ENCODE measurements at places on chromosomes 11 and 22.
A peak's percentile ranks its signal among the peaks of the same experiment; 100 is the strongest.

DNA sequence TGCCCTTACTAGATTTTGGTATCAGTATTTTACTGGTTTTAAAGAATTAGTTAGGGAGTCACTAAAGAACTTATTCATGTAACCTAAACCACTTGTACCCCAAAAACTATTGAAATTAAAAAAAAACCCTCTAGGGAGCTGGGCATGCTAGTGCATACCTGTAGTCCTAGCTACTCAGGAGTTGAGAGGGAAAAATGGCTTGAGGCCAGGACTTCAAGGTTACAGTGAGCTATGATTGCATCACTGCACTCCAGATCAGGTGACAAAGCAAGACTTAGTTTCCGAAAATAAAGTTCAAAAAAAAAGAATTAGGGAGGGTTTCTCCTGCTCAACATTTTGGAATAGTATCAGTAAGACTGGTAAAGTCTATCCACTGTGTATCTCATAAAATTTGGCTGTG is 364.4 kb upstream of the LUZP2 start:
- no peak for DNase-seq

GRCh38 chr11:119547511-119547910 is 124.5 kb upstream of the THY1 start:
- DNase-seq: no peak

- no peak for DNase-seq
Measured at GRCh38 chr11:104073950-104074705, 37.7 kb downstream of the DDI1 start.

DNA sequence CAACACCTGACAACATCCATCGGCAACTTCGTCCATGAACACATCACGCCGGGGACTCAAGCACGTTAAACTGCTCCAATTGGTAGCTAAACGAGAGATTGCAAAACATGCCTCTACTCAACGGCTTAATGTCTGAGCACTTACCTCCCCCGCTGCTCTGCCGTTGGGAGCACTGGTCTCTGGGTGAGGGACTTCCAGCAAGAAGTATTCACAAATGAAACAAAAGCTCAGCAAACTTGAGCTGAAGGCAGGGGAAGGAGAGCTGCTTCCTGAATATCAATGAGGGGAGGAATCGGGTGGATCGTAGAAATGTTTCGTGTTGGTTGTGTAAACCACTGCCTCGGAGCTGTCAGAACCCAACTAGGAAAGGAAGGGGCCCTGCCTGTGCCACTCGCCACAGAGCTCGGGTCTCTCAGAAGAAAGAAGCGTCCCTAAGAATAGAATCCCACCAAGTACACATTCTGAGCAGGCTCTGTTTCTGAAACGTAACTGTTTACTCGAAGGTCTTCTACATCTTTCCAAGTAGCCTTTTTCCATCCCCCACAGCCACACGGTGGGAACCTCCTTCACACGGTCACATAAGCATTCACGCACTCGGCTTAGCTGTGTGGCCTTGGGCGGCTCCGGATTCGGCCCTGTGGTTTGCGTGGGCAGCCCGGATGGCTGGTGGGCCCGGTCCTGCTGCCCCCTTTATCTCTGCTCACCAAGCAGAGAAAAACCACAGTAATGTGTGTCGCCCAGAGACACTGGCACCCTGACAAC is at the start of gene MLC1:
MLC1 (minus strand) TSS at position 216 of the 762 bp plus-strand sequence. CDS start 524 bp downstream, outside the sequence.
- DNase-seq: no peak

DNA sequence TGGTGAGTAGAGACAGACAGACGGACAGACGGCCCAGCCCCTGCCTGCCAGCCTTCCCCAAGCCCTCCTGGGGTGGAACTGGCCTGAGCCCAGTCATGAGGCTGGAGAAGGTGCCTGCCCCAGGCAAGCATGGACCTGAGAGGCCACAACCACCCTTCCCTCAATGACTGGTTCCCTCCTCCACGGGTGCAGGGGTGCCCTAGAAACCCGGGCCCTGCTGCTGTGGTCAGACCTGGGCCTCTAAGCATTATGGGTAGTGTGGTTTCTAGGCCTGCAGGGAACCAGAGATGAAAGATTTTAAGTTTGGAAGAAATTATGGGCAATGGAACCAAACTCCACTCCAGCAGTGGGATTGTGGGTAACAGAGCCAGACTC is 13.5 kb downstream of the RHBDD3 start:
- no peak for DNase-seq

DNA sequence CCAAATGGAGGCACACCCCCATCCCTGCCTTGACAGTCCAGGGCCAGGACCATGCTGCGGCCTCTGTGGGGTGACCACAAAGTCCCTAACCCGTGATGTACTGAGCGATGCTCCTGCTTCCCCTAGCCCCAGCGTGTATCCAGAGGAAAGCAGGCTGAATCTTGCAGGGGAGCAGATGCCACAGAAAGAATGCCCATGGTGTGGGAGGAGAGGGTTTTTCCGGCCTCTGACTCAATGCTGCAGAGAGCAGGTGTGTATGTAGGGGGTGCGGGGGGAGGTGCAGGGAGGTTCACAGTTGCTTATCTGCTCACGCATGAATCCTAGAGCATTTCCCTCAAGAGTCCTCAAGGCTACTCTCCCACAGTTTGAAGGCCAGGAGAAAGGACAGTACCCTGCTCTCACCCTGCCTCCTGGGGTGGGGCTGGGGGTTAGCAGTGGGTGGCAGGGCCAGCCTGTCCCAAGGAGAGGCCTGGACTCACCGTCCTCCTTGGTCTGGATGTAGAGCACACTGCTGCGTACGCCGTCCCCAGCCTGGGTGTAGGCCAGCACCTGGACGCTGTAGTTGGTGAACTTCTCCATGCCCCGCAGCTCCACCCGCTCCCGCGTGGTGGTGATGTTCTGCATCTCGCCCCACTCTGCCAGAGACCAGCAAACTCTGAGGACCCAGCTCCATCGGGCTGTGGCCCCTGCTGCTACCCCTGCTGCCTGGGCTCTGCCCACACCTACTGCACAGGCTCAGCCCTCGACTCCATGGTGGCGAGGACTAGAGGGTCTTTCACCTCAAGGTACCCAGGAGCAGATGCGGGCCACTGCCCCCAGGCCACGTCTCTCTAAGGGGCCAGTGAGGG is 130.8 kb downstream of the CEP164 start:
- DNase-seq: peak; percentile 6

DNA sequence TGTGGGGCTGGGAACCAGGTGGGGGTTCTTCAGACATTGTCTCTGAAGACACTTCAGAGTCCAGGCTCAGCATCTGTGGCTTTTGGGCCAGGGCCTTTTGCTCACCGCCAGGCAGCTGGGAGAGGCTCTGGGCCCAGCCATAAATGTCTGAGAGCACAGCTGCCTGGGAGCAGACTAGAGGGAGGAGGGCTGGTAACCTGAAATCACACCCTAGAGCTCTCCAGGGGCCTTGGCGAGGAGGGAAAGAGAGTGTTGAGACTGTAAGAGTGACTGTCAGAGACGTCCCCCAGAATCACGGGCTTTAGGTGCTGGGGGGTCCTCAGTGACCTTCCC is 4.1 kb downstream of the TRABD start:
- no peak for DNase-seq

- no peak for DNase-seq
Measured at GRCh38 chr11:69797737-69798528, 21.3 kb downstream of the FGF3 start.

GRCh38 chr11:123547180-123547579 is 107.2 kb downstream of the SCN3B start:
- DNase-seq: no peak

GRCh38 chr11:117205211-117205818 is 6.1 kb downstream of the TAGLN start:
- DNase-seq: no peak

GRCh38 chr11:88523386-88524071 is 186.0 kb upstream of the CTSC start:
- no peak for DNase-seq

GRCh38 chr11:395866-396265 is 1.9 kb downstream of the PKP3 start:
- no peak for DNase-seq

GRCh38 chr22:47289336-47289985 is 527.0 kb downstream of the TBC1D22A start:
- DNase-seq: no peak

GRCh38 chr11:77127235-77127911 is 673 bp upstream of the MYO7A start:
- peak; percentile 42 for DNase-seq

GRCh38 chr11:65777241-65777640 is 3.5 kb downstream of the AP5B1 start:
- DNase-seq: no peak

DNA sequence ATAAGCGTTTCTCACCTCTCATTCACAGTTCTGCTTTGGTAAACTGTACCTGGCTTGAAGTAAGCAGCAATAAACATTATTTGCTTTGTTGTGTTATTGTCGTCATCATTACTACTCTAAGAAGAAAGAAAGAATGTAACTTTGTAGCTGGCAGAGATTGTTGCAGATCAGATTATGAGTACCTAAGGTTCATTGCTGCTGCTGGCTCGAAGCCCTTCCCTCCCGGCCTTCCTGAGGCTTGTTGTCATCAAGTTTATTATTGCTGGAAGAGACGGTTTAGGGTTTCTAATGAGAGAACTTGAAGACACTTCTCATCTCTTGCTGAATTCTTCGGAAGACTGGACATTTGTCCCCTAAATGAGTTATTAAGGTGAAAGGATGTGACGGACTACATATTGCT is 101.3 kb downstream of the GRAMD1B start:
- no peak for DNase-seq

GRCh38 chr11:108970221-108970991 is 305.5 kb downstream of the DDX10 start:
- no peak for DNase-seq

GRCh38 chr11:2136209-2136951 is 2.8 kb downstream of the IGF2 start:
- DNase-seq: no peak

DNA sequence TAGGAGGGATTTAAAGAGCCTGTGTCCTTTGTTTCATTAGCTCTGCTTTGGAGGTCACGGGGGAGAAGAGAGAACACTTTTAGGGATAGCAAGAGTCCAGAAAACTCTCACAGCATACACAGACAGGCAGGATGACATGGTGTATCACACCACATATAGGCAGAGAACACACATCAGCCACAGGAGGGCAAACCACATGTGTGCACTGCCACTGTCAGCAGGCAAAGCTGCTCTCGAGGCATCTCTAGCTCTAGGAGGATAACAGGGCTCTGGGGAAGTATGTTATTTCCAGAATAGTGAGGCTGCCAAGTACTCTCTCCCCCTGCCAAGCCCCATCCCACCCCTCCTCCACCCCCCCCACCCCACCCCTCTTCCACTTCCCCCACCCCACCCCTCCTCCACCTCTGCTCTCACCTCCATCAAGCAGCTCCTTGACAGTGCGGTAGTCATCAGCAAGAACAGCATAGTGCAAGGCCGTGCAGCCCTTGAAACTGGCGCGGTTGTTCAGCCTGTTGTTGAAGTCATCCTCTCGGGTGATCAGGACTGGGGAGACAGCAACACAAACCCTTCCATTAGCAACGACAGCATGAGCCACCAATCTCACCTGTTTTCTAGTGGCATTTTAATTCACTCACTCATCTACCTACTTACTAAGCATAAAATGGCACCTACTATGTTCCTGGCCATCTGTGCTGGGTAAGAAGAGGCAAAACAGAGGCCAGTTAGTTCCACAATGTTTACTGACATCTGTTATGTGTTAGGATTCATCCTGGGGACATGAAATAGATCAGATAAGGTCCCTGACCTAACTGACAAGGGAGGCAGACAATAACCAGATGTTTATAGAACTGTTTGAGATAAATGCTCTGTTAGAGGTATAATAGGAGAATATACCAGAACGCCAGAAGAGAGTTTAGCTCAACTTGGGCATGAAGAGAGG is 75.6 kb downstream of the CLPB start:
- no peak for DNase-seq

DNA sequence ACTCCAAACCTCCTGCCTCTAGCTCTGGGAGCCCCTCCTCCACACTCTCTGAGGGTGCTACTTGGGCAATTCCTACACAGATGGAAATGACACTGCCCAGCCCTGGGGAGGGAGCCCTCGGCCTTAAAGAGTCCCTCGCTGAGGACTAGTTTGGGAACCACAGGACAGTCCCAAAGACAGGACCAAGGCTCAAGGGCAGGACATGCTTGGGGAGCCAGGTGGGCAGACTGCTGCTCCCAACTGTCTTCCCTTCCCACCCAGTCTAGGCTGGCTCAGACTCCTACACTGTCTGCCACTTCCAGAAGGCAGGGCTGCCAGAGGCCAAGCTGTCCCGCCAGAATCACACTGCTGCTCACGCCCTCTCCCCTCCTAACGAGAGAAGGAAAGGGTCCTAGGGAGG is 9.8 kb downstream of the ARRB1 start:
- DNase-seq: no peak

- no peak for DNase-seq
Measured at GRCh38 chr11:8593455-8593854, 573 bp downstream of the STK33 start.

DNA sequence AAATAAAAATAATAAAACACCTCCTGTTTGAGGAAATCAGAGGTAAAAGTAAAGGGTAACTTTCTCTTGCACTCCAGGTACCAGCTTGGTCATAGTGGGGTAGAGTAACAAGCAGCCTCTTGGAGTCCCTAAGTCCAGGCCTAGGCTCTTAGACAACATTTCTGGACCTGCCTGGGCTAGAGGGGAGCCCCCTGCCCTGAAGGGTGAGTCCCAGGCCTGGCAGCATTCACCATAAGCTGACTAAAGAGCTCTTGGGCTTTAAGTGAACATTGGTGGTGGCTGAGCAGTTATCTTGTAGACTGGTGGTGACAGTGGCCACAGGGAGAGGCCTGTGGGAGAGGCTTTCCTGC is 18.6 kb upstream of the OR56A3 start:
- no peak for DNase-seq

DNA sequence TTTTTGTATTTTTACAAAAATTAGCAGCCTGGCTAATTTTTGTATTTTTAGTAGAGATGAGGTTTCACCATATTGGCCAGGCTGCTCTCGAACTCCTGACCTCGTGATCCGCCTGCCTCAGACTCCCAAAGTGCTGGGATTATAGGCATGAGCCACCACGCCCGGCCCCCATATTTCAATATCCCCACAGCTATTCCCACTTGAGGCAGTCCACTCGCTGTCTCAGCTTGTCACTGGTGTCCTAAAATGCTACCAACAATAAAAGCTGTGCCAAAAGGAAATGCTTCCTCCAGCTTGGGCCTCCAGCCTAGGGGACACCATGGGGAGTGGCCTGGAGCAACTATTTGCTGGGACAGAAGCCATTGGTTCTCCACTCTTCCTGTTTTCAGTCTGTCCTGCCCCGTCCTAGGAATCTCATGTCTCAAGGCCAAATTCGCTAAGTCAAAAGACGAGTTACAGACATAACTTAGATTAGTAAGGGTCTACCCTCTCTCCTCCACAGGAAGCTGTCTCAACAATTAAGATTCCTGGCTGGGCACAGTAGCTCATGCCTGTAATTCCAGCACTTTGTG is 7.3 kb upstream of the SPINDOC start:
- no peak for DNase-seq

GRCh38 chr11:3796801-3797328 is 489 bp downstream of the NUP98 start:
- DNase-seq: no peak
